ENCODE measurements at places on chromosomes 3 and 15.
A peak's percentile ranks its signal among the peaks of the same experiment; 100 is the strongest.

DNA sequence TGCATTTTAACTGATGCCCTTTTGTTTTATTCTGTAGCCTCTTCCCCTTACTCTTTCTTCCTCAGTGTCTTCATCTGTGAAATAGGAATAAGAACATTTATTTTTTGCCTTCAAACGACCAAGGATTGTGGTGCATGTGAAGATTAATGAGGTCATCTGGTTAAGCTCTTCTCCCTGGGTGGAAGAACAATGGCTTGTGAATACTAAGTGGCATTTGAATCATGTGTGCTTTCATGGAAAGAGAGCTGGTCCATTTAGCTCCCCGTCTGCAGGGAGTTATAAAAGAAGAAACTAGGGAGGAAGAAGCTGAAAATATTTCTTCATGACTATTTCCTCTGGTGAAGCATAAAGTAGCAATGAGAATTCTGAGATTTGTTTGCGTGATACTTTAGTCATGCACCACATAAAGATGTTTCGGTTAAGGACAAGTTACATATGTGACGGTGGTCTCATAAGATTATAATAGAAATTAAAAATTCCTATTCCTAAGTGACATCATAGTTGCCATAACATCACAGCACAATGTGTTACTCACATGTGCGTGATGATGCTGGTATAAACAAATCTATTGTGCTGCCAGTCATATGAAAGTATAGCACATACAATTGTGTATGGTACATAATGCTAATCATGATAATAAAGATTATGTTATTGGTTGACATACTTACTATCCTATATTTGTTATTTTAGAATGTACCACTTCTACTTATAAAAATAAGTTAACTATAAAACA lies 374.3 kb downstream of the RBMS3 start:
- no peak for DNase-seq

DNA sequence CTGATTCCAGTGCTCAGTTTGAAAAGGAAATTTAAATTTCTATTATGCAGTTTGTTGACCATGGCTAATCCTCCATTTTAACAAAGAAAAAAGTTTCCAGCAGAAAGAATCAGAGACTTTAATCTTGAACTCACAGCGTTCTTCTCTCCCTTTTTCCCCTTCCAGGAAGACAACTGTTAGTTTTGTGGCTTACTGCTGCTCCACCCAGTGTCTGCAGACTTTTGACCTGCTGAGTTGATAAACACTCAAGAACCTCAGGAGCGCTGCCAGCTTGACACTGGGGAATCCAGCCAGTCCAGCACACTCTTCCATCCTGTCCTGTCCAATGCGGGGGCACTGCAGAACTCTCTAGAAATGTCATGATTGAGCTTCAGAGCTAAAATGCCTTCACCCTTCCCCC lies 134.6 kb downstream of the LRRC28 start:
- DNase-seq = no peak

- no peak for DNase-seq
Observed at GRCh38 chr15:64070106-64070505, 23.5 kb downstream of the CIAO2A start.

DNA sequence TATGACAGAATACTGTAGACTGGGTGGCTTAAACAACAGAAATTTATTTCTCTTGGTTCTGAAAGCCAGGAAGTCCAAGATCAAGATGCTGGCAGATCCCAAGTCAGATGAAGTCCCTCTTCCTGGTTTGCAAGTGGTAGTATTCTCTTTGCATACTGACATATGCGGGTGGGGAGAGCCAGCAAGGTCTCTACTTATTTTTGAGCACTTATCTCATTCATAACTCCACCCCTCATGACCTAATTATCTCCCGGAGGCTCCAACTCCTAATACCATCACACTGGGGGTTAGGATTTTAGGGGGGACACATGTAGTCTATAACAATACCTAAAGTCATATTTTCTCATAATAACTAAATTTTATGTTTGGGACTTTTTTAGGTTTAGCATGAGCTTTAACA lies 65.3 kb downstream of the BLM start:
- no peak for DNase-seq

GRCh38 chr3:189457631-189458412 lies 173.4 kb upstream of the TP63 start:
- no peak for DNase-seq

GRCh38 chr3:139111392-139112229 lies 66.9 kb upstream of the PRR23C start:
- DNase-seq = peak; percentile 80

GRCh38 chr3:120170223-120170622 lies 76.0 kb upstream of the GSK3B start:
- no peak for DNase-seq

GRCh38 chr3:151596940-151597339 lies 136.1 kb upstream of the IGSF10 start:
- no peak for DNase-seq

DNA sequence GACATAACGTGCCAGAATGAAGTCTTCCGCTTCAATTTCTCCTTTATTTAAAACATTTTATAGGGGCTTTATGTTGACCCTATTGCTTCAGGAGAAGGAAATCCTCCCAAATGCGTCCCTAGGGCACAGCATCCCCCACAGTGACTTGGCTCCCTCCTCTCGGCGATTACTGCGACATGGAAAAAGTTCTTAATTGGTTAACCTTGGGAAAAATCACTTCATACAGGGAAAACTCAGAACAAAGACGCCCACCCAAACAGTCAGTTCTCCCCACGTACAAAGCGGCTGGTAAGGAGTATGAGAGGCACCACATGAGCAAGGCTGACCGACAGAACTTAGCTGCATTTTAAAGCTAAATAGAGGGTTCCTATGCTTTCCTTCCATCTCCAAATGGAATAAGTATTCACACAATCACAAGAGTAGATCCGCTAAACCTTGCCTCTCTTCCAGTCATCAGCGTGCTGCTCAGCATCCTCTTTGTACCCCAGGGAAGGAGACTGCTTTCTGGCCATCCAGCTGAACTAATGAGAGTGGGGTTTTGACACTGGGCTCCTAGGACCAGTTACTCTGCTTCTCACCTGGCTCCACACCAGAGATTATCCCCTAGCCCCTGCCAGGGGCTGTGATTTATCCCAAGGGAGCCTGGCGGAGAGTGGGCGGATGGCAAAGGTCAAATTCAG lies 415.3 kb upstream of the WNT5A start:
- DNase-seq = no peak

DNA sequence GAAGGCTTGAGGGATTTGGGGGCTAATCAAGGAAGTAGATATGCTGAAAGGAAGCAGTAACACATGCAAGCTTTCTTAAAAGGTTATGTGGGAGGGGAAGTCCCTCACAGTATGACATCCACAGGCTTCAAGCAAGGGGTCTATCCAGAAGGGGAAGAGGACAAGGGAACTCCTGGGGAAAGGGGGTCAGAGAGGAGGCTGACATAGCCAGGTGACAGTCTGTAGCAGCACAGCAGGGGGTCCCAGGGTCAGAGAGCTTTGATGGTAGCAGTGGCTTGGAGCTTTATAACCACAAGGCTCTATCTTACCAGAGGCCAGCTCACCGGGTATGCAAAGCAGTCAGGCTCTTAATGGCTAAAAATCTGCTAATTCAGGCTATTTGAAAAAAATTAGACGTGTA lies 150.6 kb upstream of the NSMCE3 start:
- no peak for DNase-seq

GRCh38 chr15:69087366-69087976 lies 73.0 kb upstream of the GLCE start:
- no peak for DNase-seq

DNA sequence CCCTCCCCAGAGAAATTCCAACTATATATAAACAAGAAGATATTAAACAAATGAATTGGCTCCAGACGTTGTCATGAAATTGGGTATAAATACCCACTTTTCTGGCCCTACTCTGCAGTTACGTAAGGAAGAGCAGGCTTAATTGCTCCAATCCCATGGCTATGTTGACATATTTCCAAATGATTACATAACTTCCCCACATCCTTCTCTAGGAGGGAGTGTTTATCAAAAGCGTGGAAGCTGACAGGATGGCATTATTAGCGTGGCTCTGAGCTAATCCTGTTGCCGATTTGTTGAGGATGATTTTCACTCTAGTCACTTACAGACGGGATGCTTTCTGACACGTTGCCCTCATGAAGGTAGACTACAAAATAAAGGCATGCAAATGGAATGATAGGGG lies 347.5 kb upstream of the TMCO5A start:
- DNase-seq = no peak

GRCh38 chr15:81612631-81613030 lies 238.6 kb upstream of the TMC3 start:
- DNase-seq = no peak

DNA sequence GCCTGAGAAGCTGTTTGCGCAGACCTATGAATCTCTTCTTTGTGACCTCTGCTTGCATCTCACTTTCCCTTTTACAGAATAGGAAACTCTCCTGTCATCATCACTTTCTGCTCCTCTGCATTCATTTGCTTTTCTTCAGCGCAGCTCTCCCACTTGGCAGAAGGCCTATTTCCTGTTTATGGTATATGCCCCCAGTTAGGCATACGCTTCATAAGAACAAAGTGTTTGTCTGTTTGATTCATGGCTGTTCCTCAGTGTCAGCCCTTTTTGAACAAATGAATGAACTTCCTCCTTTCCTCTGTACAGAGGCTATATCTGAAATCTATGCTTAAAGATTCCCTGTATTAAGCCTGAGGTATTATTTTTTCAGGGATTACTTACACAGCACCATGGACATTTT lies 1216.9 kb upstream of the GBE1 start:
- no peak for DNase-seq

GRCh38 chr15:40285554-40286011 lies 2.7 kb upstream of the ANKRD63 start:
- no peak for DNase-seq

DNA sequence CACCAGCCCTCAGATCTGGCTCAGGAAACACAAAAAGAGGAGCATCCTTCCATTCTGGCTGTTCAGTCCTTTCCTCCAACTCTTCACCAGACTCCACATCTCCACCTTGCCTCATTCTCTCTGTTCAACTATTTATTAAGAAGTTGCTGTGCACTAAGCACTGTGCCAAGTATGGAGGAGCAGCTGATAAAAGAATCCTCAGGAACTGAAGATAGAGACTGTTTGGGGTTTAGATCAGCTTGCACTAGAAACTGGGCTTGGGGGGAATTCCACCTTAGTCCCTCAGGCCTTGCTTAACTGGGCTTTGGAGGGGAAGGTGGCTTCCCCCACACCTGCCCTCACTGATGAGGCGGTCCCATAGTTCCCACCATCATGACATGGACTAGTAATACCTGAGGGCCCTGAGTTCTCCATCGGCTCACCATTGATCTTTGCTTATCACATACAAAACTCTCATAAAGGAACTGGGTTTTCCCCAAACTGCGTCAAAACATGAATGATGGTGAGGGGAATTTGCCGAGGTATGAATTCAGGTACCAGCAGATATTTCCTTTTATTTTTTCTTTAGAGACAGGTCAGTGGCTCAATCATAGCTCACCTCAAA lies 1.7 kb upstream of the CCR8 start:
- peak; percentile 44 for DNase-seq

GRCh38 chr3:15750143-15750542 lies 47.6 kb downstream of the ANKRD28 start:
- no peak for DNase-seq

GRCh38 chr15:88376574-88377174 lies 90.5 kb downstream of the MRPL46 start:
- no peak for DNase-seq

DNA sequence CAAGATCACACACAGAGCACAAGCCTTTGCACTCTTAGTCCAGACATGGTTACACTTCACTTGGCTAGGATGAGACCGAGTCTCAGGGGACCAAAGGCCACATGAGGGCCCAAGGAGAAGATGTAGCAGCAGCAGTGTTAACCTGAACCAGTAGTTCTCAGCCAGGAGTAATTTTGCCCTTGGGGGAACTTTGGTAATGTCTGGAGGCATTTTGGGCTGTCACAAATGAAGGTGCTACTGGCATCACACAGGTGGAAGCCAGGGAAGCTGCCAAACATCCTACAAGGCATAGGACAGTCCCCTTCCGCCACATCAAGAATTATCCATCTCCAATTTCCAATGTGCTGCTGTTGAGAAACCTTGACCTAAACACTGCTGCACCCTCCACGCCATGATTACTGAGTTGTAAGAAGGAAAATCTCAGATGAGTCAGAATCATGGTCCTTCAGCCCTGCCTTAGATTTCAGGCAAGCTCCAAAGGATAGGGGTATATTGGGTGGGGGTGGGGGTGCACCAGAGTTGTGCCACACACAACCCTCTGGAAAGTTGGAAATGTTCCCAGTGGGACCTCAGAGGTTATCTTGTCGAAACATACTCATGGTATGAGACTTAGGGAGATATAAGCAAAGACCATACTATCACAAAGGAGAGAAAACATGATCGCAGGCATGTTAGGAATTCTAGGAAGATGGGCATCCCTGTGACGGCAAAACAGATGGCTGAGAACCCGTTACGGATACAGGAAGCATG lies 36.2 kb downstream of the SEMA5B start:
- no peak for DNase-seq

DNA sequence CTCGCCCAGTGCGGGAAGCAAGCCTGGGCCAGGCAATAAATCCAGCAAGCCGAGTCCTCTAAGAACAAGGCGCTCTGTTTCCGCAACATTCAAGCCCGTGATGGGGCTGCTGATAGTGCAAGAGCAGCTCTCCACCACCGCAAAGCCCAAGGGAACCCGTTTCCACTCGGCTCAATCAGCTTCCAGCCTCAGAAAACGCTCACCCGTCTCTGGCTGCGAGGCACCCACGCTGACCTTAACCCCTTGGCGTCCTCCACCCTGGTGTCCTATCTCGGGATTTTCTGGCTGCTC lies 17.8 kb downstream of the SPATA12 start:
- DNase-seq = peak; percentile 43

GRCh38 chr15:77818484-77819047 lies 185.9 kb upstream of the LINGO1 start:
- DNase-seq = no peak

- no peak for DNase-seq
Observed at GRCh38 chr15:99368743-99369142, 117.5 kb downstream of the LRRC28 start.

- DNase-seq = no peak
Observed at GRCh38 chr3:8458711-8459110, 42.9 kb upstream of the LMCD1 start.

GRCh38 chr15:70502529-70502928 lies 260.8 kb downstream of the UACA start:
- no peak for DNase-seq

DNA sequence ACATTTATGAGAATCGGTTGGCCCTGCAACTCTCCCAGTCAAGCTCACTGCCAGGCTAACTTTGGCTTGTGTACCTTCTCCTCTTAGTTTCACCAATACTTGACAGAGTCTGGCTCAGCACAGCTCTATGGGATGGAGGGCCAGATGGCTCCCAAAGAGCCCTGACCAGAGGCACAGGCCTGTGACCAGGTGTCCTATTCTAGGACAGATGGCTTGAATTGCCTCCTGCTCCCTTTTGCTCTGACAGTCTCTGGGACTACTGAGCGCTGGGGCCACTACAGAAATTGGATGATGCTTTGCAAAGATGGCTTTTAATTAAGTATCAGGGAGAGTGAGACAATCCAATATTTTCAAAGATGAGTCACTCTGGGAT lies 10.3 kb upstream of the ARID3B start:
- DNase-seq = no peak

DNA sequence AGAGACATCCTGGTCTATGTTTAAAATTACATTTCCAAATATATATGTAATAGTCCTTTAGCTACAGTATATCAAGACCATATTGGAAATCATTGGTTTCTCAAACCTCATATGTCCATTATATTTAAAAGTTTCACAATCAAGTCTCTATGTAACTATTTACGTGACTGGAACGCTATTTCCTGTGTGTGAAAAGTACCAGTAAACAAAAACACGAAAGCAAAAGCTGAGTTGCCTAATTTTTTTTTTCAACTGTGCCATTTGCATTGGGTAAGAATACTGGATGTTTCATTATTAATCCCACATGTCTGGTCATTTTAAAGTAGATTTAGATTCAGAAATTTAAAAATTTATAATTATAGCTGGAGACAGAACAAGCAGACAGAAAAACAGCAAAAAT lies 381.4 kb downstream of the TBC1D5 start:
- DNase-seq = no peak
